Pericardium fibroblast (primary cell): ENCODE measurements at places on chromosomes 11 and 22. TPM values are rescaled to one million over a fixed set of nuclear protein-coding genes. Genes with fewer than 3 reads are reported as not detected.

The SUN2 gene
- total RNA-seq, result 90.9 and 94.3 TPM in 2 replicates

The VPREB1 gene
- total RNA-seq, result not detected in 2 replicates

The TRIM49D1 gene
- total RNA-seq, result not detected in 2 replicates

The KRTAP5-2 gene
- total RNA-seq, result not detected in 2 replicates

The KREMEN1 gene
- 3.7 and 10.3 TPM in 2 replicates for total RNA-seq

The P2RY2 gene
- total RNA-seq, result not detected in 2 replicates

The C1QTNF5 gene
- total RNA-seq, result 42.8 and 52.9 TPM in 2 replicates
